Mesendoderm (in vitro differentiated cells): ENCODE measurements at places on chromosomes 12 and 14.

- H3K27me3 ChIP-seq, result no peaks in the 10 kb centered on the region
- H3K4me1 ChIP-seq, result no peaks in the 10 kb centered on the region
- H3K36me3 ChIP-seq, result peaks cover 19% of the 10 kb centered on the region
- H3K27ac ChIP-seq, result no peak overlapping the region
- H3K4me3 ChIP-seq, result no peak overlapping the region
Observed at GRCh38 chr12:112049351-112049750, 36.1 kb downstream of the ERP29 start.

- no peaks in the 10 kb centered on the region for H3K4me1 ChIP-seq
- H3K27ac ChIP-seq, result no peak overlapping the region
- H3K36me3 ChIP-seq, result peaks cover 1% of the 10 kb centered on the region
- H3K4me3 ChIP-seq, result no peak overlapping the region
Observed at GRCh38 chr12:53060064-53060720, 10.3 kb downstream of the TNS2 start.

GRCh38 chr14:101065696-101066694 is 162.5 kb upstream of the RTL1 start:
- no peak for DNase-seq
- no peaks in the 10 kb centered on the region for H3K4me1 ChIP-seq
- no peaks in the 10 kb centered on the region for H3K27me3 ChIP-seq
- H3K36me3 ChIP-seq, result no peaks in the 10 kb centered on the region
- no peak overlapping the region for H3K4me3 ChIP-seq

DNA sequence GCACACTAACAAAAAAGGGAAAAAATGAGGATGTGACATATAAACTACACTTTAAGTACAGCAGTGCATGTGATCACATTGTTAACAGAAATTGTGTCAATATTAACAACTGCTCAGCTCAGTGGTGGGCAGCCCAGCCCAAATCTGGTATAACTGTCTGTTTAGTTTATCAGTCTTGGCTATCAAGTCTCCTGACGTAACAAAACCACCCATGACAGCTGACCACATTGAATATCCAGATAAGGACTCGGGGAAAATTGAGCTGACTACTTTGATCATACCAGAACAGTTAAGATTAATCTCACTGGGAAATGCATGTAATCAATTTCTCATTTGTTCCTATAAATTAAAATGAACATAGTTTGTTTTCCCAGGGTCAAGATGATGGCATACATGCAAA is 396.6 kb downstream of the SNAPC1 start:
- H3K27ac ChIP-seq, result no peak overlapping the region
- no peak overlapping the region for H3K4me3 ChIP-seq

DNA sequence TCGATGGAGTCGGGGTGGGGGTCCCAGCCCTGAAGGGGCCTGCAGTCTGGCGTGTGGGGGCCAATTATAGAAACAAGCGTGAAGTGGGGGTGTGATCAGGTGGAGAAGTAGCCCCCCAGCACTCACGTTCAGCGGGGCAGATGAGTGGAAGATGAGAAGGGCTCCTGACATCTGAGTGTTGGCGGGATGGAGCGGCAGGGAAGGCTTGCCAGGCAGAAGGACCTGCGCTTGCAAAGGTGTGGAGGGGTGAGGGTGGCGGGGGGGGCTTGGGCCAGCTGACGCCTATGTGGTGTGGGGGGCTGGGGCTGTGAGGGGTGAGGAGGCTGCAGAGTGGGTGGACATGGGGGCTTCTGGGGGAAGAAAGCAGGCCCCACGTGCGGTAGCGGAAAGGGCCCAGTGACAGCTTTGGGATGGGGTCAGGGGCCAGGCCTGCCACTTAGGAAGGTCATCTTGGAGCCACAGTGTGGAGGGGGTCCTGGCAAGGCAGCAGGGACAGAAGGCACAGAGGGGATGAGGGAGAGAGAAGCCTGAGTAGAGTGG is 22.2 kb upstream of the BEGAIN start:
- no peaks in the 10 kb centered on the region for H3K4me1 ChIP-seq
- no peaks in the 10 kb centered on the region for H3K27me3 ChIP-seq
- H3K27ac ChIP-seq, result no peak overlapping the region
- no peaks in the 10 kb centered on the region for H3K36me3 ChIP-seq

DNA sequence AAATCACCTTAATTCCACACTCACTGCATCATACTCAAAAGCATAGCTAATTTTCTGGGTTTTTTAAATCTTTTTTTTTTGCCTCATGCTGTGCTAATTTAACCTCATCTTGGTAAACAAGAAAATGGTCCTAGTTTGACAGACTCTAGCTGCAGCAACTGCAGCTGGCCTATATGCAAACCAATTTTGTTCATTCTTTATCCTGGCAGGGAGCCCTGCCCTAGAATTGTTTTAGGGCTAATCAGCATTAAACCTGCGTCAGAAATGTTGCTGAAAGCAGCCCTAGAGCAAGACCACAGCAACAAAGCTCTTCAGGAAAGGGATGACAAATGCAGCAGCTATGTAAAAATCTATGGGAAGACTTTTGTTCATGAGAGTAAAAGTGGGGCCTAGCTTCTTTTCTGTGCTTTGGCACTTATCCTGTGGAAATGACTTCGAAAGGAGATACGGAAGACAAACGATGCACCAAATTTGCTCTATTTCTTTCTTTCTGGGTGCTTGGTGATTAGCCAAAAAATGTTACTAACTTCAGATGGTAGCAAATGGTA is 72.2 kb downstream of the DENND5B start:
- H3K4me3 ChIP-seq, result no peak overlapping the region
- peaks cover 11% of the 10 kb centered on the region for H3K4me1 ChIP-seq
- no peaks in the 10 kb centered on the region for H3K27me3 ChIP-seq
- no peaks in the 10 kb centered on the region for H3K36me3 ChIP-seq
- DNase-seq, result peak; percentile 95

DNA sequence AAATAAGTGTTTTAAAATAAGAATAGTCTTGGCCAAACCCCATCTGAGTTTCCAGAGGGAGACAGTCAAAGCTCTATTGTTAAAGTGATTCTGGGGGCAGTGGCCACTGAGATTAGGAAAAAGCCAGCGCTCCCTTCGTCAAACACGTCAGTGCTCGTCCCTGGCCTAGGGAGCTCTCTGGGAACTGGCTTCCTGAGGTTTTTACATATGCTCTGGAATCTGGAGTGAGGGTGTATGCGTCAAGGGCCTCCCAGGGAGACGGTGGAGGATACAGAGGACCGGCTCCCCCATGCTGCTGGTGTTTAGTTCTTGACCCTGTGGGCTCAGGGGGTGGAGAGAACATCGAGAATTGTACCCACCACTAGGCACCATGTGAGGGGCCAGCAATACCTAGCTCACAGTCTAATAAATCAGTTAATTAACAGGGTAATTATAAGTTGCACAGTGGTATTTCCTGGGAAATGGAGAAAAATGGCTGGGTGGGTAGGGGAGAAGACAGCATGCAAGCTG is 87.0 kb downstream of the SLC25A47 start:
- H3K4me1 ChIP-seq, result no peaks in the 10 kb centered on the region
- H3K4me3 ChIP-seq, result no peak overlapping the region
- no peaks in the 10 kb centered on the region for H3K27me3 ChIP-seq
- H3K36me3 ChIP-seq, result no peaks in the 10 kb centered on the region

DNA sequence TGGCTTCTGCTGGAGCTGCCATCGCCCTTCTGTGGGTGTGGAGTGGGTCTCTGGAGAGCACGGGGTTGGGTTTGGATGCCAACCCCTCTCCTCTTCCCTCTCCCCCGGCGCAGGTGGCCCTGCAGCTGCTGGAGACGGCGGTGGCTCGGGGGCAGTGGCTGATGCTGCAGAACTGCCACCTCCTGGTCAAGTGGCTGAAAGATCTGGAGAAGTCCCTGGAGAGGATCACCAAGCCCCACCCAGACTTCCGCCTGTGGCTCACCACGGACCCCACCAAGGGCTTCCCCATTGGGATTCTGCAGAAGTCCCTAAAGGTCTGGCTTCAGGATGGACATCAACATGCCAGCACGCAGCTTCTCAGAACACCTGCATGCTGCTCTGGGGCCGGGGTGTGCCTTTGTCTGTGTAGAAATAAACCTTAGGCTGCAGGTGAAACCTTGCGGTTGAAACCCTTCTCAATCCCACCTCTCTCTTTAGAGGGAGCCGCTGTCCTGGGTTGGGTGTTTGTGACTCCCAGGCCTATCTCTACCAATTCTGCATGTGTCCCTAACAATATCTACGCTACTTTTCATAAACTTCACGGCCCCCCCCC is 44.3 kb downstream of the CCDC92 start:
- no peaks in the 10 kb centered on the region for H3K4me1 ChIP-seq
- DNase-seq, result no peak
- no peak overlapping the region for H3K27ac ChIP-seq
- H3K4me3 ChIP-seq, result no peak overlapping the region

GRCh38 chr12:52004042-52004648 is 2.6 kb upstream of the TAMALIN start:
- peak; percentile 83 for DNase-seq
- no peaks in the 10 kb centered on the region for H3K4me1 ChIP-seq
- no peaks in the 10 kb centered on the region for H3K36me3 ChIP-seq
- no peaks in the 10 kb centered on the region for H3K27me3 ChIP-seq
- no peak overlapping the region for H3K27ac ChIP-seq
- no peak overlapping the region for H3K4me3 ChIP-seq

DNA sequence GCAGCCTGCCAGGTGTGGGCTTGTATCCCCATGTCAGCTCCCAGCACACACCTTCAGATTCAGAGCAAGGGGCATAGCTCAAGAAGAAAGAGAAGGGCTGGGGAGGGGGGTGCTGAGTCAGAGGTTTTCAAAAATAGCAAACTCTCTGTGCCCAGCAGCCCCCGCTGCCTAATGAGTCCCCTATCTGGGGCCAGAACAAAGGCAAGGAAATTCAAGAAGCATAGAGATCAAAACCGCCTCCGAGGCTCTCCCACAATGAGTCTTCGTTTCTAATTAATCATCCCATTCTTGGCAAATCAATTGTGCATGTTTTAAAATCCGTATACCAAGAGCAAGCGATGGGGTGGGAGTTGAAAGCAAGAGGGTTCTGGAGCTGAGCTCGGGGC is 19.5 kb upstream of the CMKLR1 start:
- no peaks in the 10 kb centered on the region for H3K36me3 ChIP-seq
- no peak overlapping the region for H3K27ac ChIP-seq
- H3K27me3 ChIP-seq, result no peaks in the 10 kb centered on the region

GRCh38 chr14:59126714-59127436 is 61.6 kb upstream of the DAAM1 start:
- H3K27me3 ChIP-seq, result no peaks in the 10 kb centered on the region
- no peaks in the 10 kb centered on the region for H3K4me1 ChIP-seq
- H3K27ac ChIP-seq, result no peak overlapping the region

DNA sequence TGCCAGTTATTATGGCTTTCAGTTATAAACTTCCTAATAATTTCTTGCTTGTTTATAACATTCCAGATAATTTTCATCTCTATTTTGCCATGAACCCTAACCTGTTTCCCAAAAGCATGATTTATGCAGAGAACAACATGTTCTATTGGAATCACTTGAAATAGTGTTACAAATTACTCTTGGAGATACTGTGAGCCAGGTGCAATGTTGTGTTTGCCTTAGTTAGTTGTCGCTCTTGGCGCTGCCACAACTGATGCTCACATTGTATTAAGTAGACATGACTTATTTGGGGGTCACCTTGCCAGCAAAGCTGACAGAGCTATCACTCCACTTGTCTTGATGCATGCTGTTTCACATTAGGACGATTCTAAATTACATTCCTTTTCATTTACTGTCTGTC is 49.4 kb downstream of the TSPAN8 start:
- DNase-seq, result no peak
- H3K4me3 ChIP-seq, result no peak overlapping the region
- H3K36me3 ChIP-seq, result no peaks in the 10 kb centered on the region
- H3K27me3 ChIP-seq, result no peaks in the 10 kb centered on the region

GRCh38 chr12:10891937-10892336 is 7.9 kb upstream of the PRH1 start:
- no peaks in the 10 kb centered on the region for H3K36me3 ChIP-seq
- DNase-seq, result no peak
- no peaks in the 10 kb centered on the region for H3K27me3 ChIP-seq
- H3K27ac ChIP-seq, result no peak overlapping the region
- no peak overlapping the region for H3K4me3 ChIP-seq

DNA sequence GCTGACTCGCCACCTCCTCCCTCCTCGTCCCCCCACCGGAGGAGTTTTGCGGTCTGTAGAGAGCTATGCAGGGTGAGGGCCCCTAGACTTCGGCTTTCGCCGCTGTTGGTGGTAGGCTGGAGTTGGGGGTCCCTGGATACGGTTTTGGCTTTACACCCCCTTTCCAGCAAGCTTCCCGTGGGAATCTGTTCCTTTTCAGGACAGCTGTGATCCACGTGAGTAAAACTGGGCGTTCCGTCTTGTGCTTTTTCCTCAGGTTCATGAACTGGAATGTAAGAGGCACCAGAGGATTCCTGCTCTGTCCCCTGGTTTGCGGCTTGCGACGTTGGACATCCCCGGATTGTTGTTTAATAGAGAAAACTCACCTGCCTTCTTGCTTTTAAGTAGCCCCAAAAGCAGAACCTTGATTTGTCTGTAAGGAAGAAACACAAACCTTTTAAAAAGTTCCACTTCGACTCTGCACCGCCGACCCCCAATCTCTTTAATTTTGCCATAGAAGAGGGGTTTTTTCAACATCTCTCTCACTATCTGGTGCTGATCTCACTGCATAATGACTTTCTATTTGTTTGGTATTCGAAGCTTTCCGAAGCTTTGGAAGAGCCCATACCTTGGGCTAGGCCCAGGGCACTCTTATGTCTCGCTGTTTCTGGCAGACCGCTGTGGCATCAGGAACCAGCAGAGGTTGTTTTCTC is 490 bp downstream of the PRORP start:
- H3K27me3 ChIP-seq, result no peaks in the 10 kb centered on the region
- DNase-seq, result peak; percentile 74
- H3K36me3 ChIP-seq, result no peaks in the 10 kb centered on the region
- H3K27ac ChIP-seq, result peak overlapping the region; percentile 58
- peak overlapping the region; percentile 100 for H3K4me3 ChIP-seq
- peaks cover 1% of the 10 kb centered on the region for H3K4me1 ChIP-seq

- no peak overlapping the region for H3K27ac ChIP-seq
- H3K4me1 ChIP-seq, result no peaks in the 10 kb centered on the region
- no peak overlapping the region for H3K4me3 ChIP-seq
- no peaks in the 10 kb centered on the region for H3K27me3 ChIP-seq
- DNase-seq, result peak; percentile 62
- H3K36me3 ChIP-seq, result no peaks in the 10 kb centered on the region
Observed at GRCh38 chr14:68359837-68360552, 432.9 kb downstream of the ZFP36L1 start.

DNA sequence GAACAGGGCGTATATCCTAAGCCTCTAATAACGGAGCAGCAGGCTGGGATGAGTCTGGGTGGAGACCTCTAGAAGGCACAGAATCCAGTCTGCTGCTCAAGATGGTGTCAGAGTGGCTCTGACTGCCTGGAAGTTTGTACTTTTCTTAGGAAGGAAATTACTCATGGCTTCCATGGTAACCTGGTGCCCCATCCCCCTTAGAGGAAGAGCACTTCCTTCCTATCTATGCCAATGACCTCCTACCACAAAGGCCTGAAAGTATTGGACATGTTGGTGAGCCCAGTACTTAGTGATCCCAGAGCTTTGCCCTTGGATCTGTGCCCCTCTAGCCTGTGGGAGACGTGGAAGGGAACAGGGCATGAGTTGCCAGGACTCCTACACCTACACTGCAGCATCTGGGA is 1.5 kb downstream of the BATF start:
- peaks cover 3% of the 10 kb centered on the region for H3K4me1 ChIP-seq
- no peaks in the 10 kb centered on the region for H3K36me3 ChIP-seq
- H3K27ac ChIP-seq, result no peak overlapping the region
- DNase-seq, result no peak
